ENCODE measurements at places on chromosomes 5 and 9. TPM values are rescaled to one million over a fixed set of nuclear protein-coding genes. Genes with fewer than 3 reads are reported as not detected.

Gene RNF183
- total RNA-seq, result 0.39 TPM

Gene NFIB
- not detected for total RNA-seq

Gene SIT1
- total RNA-seq, result 38.5 TPM

Gene PCDHB5
- not detected for total RNA-seq

Gene LHX3
- total RNA-seq, result 0.19 TPM

Gene RHOBTB3
- total RNA-seq, result 5.0 TPM

Gene MYO10
- not detected for total RNA-seq

Gene PCDHB12
- total RNA-seq, result not detected

Gene LHX6
- total RNA-seq, result not detected

All from B cell (primary cell).